ENCODE measurements at places on chromosomes 7 and 10.

DNA sequence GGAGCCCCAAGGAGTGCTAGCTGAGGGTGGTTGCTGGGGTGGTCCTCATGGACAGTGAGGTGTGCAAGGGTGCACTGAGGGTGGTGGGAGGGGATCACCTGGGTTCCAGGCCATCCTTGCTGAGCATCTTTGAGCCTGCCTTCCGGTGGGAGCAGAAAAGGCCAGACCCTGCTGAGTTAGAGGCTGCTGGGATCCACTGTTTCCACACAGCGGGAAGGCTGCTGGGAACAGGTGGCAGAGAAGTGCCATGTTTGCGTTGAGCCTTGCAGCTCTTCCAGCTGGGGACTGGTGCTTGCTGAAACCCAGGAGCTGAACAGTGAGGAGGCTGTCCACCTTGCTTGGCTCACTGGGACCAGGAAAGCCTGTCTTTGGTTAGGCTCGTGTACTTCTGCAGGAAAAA lies 34.9 kb downstream of the PRF1 start:
- DNase-seq: no peak

GRCh38 chr7:96729820-96730219 lies 20.2 kb upstream of the SEM1 start:
- DNase-seq: no peak

DNA sequence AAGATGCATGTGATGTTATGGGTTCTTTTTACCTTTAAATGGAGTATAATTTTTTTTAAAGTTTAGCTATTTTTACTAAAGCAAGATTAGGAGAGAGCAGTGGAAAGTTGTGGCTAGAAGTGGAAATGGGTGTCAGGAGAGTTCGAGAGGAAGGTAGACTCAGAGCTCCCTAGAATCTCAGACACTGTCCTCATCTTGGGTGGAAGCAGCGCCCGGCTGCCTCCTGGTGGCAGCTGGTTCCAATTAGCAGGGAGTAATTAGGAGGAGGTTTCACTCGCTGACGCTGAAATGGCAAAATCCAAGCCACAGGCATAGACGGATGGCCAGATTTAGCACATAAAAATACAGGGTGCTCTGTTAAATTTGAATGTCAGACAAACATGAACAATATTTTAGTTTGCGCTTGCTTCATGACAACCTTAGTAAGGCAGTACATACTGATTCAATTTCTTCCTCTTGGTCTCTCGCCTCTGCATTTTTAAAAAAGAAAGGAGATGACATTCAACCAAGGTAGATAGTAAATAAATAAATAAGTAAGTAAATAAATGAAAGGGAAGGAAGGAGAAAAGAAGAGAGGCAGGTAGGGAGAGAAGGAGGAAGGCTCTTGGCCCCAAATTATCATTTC lies 58.5 kb downstream of the LGI1 start:
- peak; percentile 59 for DNase-seq

- DNase-seq: no peak
Observed at GRCh38 chr7:36605261-36606051, 118.8 kb downstream of the AOAH start.

- no peak for DNase-seq
Observed at GRCh38 chr10:3756360-3756740, 28.7 kb downstream of the KLF6 start.

DNA sequence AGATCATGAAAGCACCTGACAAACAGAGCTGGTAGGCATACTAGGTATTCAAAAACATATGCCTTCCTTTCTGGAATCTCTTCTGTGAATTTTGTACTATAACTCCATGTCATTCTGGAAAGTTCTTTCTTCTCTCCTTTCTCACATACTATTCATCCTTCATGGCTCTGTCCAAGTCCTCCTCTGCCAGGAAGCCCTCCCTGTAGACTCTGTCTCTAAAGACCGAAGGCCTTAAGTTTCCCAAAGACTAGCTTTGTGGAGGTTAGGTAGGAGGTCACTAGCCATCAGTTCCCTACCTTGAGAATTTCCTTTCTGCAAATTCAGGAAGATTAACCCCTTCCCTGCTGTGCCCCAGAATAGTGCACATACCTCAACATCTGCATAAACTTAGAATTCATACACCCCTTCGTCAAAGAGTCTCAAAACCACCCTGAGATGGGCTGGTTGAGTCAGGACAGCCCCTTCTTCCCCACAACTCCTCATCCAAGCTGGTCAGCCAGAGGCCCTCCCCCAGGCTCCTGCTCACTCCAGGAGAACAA lies 20.6 kb downstream of the SORBS1 start:
- DNase-seq: no peak

GRCh38 chr7:7181519-7182155 lies 707 bp upstream of the C1GALT1 start:
- peak; percentile 24 for DNase-seq

DNA sequence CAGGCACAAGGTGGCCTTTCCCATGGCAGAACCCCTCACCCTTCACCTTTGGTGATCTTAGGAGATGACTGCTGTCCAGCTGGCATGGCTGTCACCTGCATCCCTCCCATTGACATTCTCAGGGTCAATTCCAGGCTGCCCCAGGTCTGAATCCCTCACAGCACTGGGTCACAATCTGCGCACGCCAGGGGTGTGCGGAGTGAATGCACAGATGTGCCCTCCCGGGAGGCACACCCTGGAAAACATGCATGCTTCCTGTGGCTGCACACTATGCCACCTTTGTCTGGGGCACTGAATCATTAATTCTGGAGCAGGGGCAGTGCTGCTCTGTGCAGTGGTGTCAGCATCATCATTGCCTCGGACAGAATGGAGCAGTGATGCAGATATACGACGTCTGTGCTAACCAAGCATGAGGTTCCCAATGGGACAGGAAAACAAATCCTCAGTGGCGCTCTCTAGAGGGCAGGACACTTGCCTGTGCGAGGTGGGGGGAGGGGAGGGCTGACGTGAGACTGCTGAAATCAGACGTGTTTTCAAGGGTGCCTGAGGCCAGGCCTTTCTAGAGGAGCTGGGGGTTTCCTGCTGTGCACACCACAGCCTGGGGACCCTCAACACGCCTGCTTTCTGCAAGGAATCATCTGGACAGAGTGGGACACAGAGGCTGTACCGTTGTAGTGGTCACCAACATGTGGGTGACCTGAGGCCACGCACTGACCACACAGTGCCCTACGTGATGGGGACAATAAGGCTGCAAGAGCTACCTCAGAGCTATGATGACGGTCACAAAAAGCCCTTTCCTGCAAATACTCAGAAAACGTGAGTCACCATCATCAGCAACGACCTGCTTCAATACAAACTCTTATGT lies 77.9 kb downstream of the HIPK2 start:
- no peak for DNase-seq

DNA sequence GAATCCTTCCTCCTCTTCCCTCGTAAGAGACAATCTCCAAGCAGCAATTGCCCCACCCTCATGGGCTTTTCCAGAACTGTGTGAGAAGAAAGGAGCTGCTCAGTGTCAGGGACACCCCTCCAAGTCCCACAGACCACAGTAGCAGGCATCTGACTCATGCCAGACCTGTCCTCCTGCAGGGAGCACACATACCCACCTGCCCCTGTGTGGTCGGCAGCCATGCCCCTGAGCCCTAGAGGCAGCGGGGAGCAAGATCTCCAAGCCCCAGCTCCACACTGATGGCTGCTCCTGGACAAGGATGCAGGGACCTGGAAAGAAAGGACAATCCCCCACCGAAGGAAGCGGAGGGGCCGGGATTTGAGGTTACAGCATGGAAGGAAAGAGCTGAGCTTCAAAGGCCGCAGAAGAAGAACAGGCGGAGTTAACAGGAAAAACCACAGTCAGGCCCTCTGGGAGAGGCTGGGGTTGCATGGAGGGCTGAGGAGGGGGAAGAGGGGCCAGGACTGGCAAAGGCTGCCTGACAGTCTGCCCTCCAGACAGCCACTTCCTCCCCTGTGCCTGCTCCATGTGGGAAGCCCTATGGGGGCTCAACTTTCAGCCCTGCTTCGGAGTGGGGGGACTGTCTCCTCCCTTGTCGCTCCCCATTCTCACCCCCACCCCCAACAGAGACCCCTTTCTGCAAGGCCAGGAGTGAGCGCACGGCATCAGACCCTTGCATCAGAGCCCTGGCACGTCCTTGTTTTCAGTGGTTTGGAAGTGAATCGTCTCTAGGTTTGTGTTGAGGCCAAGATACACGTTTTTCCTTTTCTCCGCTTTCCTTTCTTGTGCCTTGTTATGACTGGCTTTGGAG lies 46.8 kb downstream of the ASB13 start:
- no peak for DNase-seq

- DNase-seq: no peak
Observed at GRCh38 chr10:35561715-35562114, 43.4 kb upstream of the GJD4 start.

DNA sequence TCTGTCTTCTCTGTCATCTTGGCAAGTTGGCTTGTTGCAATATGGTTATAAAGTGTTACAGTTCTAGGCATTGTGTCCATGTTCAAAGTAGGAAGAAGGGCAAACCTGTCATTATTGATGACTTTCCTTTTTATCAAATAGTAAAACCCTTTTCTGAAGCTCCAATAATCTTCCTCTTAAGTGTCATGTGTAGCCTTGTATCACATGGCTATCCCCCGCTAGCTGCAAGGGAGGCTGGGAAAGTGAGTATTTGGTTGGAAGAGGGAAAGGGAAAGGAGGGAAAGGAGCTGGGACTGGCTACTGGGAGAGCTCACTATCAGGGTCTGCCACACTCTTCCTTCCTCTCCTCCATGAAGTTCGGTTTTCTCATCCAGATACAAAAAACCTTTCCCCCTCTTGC lies 45.2 kb upstream of the FAM180A start:
- DNase-seq: no peak

- DNase-seq: no peak
Observed at GRCh38 chr7:145265180-145265579, 429.3 kb upstream of the TPK1 start.
